Gastrocnemius medialis (tissue), 4 donors: ENCODE measurements at places on chromosomes 5 and 9. TPM values are rescaled to one million over a fixed set of nuclear protein-coding genes. Genes with fewer than 3 reads are reported as not detected.

The IL3 gene
- total RNA-seq: not detected

The MIER3 gene
- total RNA-seq: 12.2 TPM

The NIM1K gene
- not detected for total RNA-seq

The CNTNAP3B gene
- total RNA-seq: 2.4 TPM

The GABRP gene
- not detected for total RNA-seq

The AGXT2 gene
- total RNA-seq: not detected

The SPAAR gene
- 1.3 TPM for total RNA-seq

The NR6A1 gene
- 0.58 TPM for total RNA-seq

The CARTPT gene
- total RNA-seq: not detected

The CEP120 gene
- total RNA-seq: 7.4 TPM

The TRIM36 gene
- total RNA-seq: 0.64 TPM

The ZBED3 gene
- total RNA-seq: 0.53 TPM

The PCDHGA6 gene
- 1.6 TPM for total RNA-seq

The ELAVL2 gene
- not detected for total RNA-seq

The DBH gene
- total RNA-seq: not detected

The PPP2R2B gene
- total RNA-seq: not detected

The KCNV2 gene
- not detected for total RNA-seq

The GBGT1 gene
- total RNA-seq: 7.5 TPM

The FBP1 gene
- 1.7 TPM for total RNA-seq

The LCN1 gene
- total RNA-seq: not detected

The KCTD16 gene
- not detected for total RNA-seq

The KCNN2 gene
- 0.93 TPM for total RNA-seq

The NR5A1 gene
- not detected for total RNA-seq
